ENCODE measurements at places on chromosomes 6 and 20. TPM values are rescaled to one million over a fixed set of nuclear protein-coding genes. Genes with fewer than 3 reads are reported as not detected.

- DNase-seq: peak; percentile 32
Observed at GRCh38 chr6:3813150-3813780, 35.9 kb upstream of the FAM50B start.

DNA sequence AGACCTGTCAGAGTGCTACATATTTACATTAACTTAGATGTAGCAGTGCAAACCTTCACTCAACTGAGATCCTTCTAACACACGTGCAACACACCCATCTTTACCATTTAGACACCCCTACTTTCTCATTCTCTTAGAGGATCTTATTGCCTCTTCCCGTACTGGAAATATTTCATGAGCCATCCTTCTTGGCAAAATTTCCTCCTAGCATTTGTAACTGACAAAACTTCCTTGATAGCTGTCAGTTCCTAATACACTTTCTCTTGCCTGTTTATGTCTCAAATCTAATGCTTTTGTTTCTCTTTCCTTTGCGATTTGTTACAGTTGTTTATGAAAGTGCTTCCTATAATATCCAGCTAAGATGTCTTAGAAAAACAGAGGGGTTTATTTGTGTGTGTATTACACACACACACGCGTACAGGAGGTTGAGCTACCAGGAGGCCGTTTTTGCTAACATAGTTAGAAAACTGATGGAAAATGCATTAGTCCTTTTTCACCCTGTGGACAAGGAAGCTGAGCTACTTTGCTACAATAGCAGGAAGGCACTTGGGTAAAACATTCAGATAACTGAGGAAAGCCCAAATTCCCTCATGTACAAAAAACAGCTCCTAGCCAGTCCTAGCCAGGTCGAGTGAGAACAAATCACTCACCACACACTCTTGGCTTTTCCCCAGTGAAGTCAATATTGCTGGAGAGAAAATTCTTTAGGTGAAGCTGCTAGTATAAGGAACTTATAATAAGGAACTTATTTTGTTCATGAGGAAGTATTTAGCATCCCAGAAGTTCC lies 153.6 kb downstream of the NFATC2 start:
- no peak for DNase-seq

GRCh38 chr6:102474041-102474807 lies 1080.7 kb downstream of the GRIK2 start:
- no peak for DNase-seq

GRCh38 chr6:85006362-85006761 lies 242.0 kb upstream of the TBX18 start:
- DNase-seq: no peak

- DNase-seq: no peak
Observed at GRCh38 chr20:56483970-56484369, 15.5 kb downstream of the RTF2 start.

DNA sequence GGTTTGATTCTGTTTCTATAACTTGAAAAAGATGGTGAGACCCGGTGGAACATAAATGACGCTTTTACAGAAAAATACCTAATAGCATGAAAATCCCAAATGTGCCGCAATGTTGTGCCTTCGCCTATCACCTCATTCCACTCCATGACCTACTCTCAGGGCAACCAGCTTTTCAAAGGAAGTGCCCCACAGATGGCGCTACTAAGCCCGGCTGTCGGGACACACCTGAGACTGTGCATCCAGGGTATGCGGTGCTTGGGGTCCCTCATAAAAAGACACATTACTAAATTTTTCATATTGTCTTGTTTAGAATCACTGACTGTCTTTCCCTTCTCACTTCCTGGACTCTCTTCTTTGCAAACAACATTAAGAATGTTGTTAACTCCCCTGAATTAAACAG lies 145.5 kb upstream of the RPS6KA2 start:
- no peak for DNase-seq

GRCh38 chr6:45990162-45990561 lies 25.5 kb downstream of the CLIC5 start:
- DNase-seq: no peak

GRCh38 chr6:168231393-168231957 lies 88.1 kb downstream of the DACT2 start:
- DNase-seq: no peak

DNA sequence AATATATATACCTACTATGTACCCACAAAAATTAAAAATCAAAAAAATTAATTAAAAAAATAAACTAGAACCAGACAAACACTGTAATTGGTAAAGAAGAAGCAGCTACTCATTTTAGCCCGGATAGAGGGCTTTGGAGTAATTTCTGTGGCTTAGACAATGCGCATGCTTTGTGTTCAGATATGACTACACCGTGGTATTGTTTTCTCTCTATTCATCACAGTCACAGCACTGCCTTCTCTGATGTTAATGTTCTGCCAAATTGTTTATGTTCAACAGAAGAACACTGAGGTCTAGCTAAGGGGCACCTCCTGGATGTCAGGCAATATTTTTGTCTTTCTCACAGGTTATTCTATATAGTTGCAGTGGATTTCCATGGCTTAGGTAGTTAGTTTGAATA lies 77.5 kb upstream of the GJE1 start:
- DNase-seq: no peak

GRCh38 chr20:46820682-46821081 lies 74.0 kb upstream of the EYA2 start:
- no peak for DNase-seq

DNA sequence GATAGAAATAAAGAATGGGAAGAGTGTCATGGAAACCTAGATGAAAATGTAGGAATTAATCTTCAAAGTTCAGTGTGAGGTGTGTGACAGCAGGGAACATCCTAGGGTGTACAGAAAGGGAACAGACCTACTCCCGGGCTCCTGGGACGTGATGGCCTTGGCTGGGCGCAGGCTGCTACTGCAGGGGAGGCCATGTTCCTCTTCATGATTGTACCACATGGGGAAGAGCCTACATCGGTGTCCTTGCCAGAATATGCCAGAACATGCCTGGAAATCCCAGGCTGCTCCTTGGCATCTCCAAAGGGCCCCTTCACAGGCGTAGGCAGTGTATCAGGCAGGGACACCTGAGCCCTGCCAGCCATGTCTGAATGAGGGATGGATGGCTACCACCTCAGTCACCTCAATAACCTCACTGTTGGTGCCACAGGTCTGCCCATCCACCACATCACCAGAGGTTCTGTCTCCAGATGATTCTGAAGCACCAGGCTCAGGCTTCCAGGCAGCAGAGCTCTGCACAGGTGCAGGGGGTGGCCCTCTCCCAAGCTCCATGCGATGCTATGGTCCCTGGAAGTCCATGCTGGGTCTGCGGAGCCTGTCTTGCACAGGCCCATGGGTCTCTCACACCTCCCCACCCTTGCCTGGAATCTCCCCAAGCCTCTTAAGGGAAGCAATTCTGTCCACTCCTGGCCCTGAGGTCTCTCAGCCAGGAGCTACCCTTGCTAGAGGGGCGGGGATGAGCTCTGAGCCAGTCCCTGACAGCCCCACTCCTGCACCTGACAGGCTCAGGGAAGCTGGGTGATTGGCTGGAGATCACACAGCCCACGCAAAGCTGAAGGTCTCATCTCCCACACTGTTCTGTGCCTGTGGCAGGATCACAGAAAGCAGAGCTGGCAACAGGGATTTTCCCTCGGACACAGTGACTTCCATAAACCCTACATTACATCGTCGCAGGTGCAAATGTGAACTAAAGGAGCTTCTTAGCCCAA lies 20.2 kb downstream of the RAMACL start:
- no peak for DNase-seq

DNA sequence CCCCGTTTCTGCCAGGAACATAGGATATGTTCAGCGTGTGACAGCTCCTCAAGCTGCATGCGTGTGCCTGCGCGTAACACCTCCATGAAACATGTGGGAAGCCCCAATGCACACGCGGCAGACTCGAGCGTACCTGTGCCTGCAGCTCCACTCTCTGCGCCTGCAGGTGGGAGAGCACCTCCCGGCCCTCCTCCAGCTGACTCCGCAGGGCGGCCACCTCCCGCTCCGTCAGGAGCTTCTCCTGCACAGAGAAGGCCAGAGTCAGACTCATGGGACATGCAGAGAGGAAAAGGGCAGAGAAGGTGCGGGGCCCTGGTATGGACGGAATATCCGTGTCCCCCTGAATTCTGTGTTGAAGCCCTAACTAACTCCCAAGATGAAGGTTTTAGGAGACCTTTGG lies 22.4 kb downstream of the BFSP1 start:
- DNase-seq: no peak

DNA sequence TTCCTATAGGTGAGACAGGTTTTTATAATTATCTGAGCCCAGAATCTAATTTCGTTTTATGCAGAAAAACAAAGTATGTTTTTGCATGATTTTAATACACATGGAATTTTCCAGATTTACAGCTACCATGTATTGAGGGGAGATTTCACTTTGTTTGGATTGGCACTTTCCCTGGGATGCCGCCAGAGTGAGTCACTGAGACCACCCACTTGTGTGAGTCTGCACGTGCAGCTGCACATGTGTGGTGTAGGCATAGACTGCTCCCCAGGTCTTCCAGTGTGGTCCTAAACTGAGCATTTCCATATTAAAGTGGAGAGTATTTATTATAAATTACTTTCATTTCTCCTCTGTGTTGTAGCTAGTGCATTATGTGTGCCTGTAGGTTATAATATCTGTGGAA lies 186.8 kb downstream of the UBE3D start:
- DNase-seq: no peak

DNA sequence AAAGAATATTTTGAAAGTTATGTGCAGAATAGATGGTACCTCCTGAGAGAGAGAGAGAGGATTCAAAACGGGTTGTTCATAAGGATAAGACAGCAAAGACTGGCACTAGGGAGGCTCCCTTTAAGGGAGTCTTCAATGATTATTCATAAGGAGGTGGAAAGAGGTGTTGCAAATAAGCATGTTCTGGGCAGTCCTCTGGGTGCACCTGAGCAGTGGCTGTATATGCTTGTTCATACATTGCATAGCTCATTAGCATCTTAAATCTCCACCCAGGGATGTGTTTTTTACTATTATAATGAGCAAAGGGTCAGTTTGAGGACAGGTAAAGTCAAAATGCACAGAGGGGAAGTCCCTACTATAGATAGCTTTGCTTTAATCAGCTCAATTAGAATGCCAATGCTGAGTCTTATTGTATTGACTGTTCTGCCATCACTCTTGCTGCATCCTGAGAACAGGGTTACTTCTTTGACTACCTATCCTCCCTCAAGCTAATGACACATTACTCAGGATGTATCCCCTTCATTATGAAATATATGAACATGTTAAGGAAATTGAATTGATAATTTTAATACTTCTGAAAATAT lies 10.0 kb upstream of the SIRPG start:
- DNase-seq: no peak

DNA sequence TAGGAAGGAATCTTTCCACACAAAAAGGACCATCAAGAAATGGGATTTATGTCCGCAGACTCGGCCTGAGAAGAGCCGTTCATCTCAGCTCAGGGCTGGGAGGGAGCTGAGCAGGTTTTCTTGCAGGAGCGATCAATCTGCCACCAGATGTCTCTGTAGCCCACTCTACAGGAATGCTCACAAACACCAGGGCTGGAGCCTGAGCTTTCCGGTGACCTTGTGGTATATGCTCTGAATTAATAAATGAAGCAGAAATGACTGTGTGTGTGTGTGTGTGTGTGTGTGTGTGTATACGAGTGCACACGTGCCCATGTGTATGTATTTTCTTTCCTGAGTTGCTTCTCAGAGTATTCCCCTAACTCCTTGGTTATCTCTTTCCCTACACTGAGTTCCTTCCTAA lies 12.0 kb downstream of the CD83 start:
- peak; percentile 58 for DNase-seq

The PBOV1 gene
- polyA plus RNA-seq: not detected

The CST7 gene
- polyA plus RNA-seq: not detected

The TUBB1 gene
- not detected for polyA plus RNA-seq

The AIG1 gene
- polyA plus RNA-seq: 29.5 TPM

The VSX1 gene
- 1.2 TPM for polyA plus RNA-seq

The CGA gene
- polyA plus RNA-seq: not detected

All from A549 (cell line).